Activated CD8-positive, alpha-beta memory T cell treated with anti-CD3 and anti-CD28 coated beads, Interleukin-2, amount 10 ng/mL, durations not matched to agents 7 days and 5 days (primary cell): ENCODE measurements at places on chromosomes 6 and 20.
A peak's percentile ranks its signal among the peaks of the same experiment; 100 is the strongest.

DNA sequence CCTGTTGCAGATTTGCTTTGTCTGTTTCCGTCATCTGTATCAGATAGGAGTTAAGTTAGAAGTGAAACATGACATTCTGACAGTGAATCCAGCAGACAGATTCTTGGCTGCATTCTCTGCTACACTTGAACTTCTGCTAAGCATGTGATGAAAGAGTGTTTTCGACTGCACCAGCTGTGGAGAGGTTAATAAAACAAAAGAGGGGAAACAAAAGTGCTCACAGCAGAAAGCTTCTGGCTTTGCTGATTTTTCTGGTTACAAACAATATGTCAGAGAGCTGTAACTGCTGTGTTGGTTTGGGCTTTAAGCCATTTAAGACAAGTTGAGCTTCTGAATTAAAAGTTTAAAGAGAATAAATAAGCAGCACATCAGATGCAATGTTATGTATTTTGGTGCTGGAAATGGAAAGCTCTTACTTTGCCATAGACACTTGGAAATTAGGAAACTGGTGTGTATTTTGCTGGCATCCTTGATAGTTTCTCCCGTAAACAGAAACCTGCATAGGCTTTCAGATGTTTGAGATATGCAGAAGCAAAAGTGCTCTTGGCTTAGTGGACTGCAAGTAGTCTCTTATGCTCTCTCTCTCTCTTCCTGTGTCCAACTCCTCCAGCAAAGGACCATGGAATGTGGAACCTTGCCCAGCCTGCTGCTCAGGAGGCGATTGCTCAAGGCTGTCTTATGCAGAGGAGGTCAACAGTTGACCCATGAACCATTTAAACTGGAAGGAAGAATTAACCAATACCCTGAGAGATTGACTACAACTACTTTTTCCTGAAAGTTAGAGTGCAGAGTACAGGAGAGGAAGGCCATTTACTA, 104.9 kb downstream of the RPS12 start:
- H3K36me3 ChIP-seq: no peaks in the 10 kb centered on the region
- H3K27ac ChIP-seq: no peak overlapping the region
- DNase-seq: no peak
- H3K27me3 ChIP-seq: peaks cover 13% of the 10 kb centered on the region
- H3K4me1 ChIP-seq: no peaks in the 10 kb centered on the region
- H3K4me3 ChIP-seq: no peak overlapping the region

DNA sequence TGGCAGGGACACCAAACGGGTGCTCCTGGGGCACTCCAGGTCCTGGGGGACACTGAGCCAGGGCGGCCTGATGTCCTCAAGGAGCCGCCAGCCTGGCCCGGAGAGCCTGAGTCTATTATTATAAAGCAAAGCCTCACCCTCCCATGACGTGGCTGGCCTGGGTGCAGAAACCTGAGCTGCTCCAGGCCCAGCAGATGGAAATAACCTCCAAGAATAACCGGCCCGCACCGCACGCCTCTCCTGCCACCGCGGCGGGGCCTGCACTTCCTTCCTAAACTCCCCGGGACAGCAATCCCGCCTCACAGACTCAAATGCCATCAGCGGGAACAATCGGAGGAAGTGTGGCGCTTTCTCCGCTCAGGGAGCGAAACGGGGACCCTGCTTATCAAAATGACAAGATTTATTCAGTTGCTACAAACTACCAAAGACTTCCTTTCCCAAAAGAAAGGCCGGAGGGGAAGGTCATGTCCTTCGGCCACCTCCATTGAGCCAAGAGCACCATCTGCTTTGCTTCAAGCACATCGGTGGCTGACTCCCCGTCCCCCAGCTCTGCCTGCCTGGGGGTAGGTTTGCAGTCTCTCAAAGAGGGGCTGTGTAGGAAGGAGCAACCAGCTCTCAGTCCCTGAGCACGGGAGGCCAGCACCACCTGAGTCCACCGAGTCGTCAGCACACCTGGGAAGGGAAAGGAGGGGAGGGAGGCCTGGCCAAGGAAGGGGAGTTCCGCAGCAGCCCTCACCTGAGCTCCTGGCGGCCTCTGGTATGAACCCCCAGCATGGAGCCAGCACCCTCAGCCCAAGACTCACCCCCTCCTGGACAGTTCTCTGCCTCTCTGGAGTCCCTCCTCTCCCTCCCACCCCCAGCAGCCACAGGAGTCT, 78.6 kb upstream of the QKI start:
- H3K4me1 ChIP-seq: no peaks in the 10 kb centered on the region
- DNase-seq: no peak
- no peak overlapping the region for H3K27ac ChIP-seq
- H3K4me3 ChIP-seq: no peak overlapping the region
- no peaks in the 10 kb centered on the region for H3K36me3 ChIP-seq
- H3K27me3 ChIP-seq: peaks cover 8% of the 10 kb centered on the region

GRCh38 chr20:53194306-53195290, 222.4 kb downstream of the TSHZ2 start:
- no peaks in the 10 kb centered on the region for H3K4me1 ChIP-seq
- H3K36me3 ChIP-seq: no peaks in the 10 kb centered on the region
- no peak overlapping the region for H3K27ac ChIP-seq

DNA sequence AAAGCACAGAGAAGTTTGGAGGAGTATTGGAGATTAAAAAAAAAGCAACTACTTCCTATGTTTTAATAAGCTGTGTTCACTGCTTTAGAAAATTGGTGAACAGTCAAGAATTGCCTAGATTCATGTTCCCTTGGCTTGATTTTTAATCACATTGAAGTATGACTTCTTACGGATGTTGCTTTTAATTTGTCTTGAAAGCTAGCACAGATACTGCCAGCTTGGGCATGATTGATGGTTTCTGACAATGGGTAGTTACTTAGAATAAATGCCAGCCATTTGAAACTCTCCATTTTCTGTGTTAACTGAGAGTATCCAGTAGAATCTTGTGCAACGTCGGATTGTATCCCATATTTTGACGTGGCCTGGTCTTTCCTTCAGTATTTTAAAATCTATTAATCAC, 178.0 kb downstream of the DTNBP1 start:
- no peaks in the 10 kb centered on the region for H3K27me3 ChIP-seq
- no peak overlapping the region for H3K4me3 ChIP-seq
- peaks cover 15% of the 10 kb centered on the region for H3K36me3 ChIP-seq
- peaks cover 10% of the 10 kb centered on the region for H3K4me1 ChIP-seq

DNA sequence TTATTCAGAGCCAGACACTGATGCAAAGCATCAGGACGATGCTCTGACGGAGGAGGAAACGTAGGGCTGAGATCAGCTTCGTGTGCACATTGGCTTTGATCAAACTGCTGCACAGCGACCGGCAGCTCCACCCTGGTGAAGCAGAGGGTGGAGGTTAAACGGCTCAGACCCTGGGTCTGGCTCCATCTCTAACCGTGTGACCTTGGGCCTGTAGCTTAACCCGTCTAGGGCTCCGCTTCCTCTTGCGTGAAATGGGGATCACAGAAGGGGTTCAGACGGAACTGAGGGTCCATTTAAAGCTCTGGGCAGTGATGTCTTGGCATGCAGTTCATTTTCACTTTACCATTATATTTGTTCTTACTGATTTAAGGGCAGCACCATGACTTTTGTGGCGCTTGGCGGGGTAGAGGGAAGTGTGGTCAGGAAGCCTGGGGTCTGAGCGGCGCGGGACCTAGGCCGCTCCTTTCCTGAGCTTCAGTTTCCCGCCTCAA, 644 bp downstream of the RBL1 start:
- H3K27me3 ChIP-seq: no peaks in the 10 kb centered on the region
- H3K27ac ChIP-seq: peak overlapping the region; percentile 100
- peak; percentile 73 for DNase-seq
- peak overlapping the region; percentile 94 for H3K4me3 ChIP-seq
- peaks cover 38% of the 10 kb centered on the region for H3K36me3 ChIP-seq

- DNase-seq: no peak
- no peaks in the 10 kb centered on the region for H3K27me3 ChIP-seq
- H3K4me3 ChIP-seq: no peak overlapping the region
- no peak overlapping the region for H3K27ac ChIP-seq
- H3K4me1 ChIP-seq: no peaks in the 10 kb centered on the region
These were observed 362.2 kb upstream of the IRAK1BP1 start for GRCh38 chr6:78505178-78505577.

DNA sequence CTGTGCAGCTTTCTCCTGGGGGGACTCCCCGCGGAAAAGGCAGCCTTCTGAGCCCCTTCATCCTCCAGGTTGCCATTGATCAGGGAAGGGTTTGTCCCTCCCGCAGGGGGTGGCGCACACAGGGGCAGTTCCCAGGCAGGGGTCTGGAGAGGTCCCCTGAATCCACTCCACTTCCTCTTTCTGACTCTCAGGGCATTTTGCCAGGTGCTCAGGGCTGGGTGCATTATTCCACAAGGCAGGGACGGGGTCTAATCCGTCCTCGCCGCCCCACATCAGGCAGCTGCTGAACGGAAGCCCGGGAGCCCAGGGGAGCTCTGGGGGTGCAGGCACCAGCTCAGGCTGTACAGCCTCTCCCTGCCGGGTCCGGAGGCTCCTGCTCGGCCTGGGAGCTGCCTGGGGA, 180.9 kb downstream of the TTLL2 start:
- no peaks in the 10 kb centered on the region for H3K36me3 ChIP-seq
- no peak for DNase-seq
- no peaks in the 10 kb centered on the region for H3K27me3 ChIP-seq
- H3K4me3 ChIP-seq: no peak overlapping the region
- no peaks in the 10 kb centered on the region for H3K4me1 ChIP-seq
- H3K27ac ChIP-seq: no peak overlapping the region

- H3K36me3 ChIP-seq: no peaks in the 10 kb centered on the region
- peak; percentile 41 for DNase-seq
- no peaks in the 10 kb centered on the region for H3K27me3 ChIP-seq
- no peaks in the 10 kb centered on the region for H3K4me1 ChIP-seq
- H3K4me3 ChIP-seq: no peak overlapping the region
- H3K27ac ChIP-seq: no peak overlapping the region
These were observed 864.2 kb downstream of the KIF16B start for GRCh38 chr20:15708984-15709598.
